Fibroblast of lung (primary cell): ENCODE measurements at places on chromosomes 7 and 10.
A peak's percentile ranks its signal among the peaks of the same experiment; 100 is the strongest.

GRCh38 chr7:93245525-93246432 is 13.6 kb downstream of the VPS50 start:
- peak; percentile 29 for DNase-seq

- no peak for DNase-seq
Observed at GRCh38 chr7:130021105-130021834, 29.9 kb downstream of the ZC3HC1 start.

- DNase-seq, result no peak
Observed at GRCh38 chr7:21603462-21603861, 60.6 kb downstream of the DNAH11 start.

GRCh38 chr10:98323221-98324164 is 55.5 kb upstream of the LOXL4 start:
- DNase-seq, result peak; percentile 94

GRCh38 chr7:50814166-50814565 is 31.5 kb upstream of the GRB10 start:
- no peak for DNase-seq

- DNase-seq, result no peak
Observed at GRCh38 chr7:37353949-37354655, 94.6 kb downstream of the ELMO1 start.

DNA sequence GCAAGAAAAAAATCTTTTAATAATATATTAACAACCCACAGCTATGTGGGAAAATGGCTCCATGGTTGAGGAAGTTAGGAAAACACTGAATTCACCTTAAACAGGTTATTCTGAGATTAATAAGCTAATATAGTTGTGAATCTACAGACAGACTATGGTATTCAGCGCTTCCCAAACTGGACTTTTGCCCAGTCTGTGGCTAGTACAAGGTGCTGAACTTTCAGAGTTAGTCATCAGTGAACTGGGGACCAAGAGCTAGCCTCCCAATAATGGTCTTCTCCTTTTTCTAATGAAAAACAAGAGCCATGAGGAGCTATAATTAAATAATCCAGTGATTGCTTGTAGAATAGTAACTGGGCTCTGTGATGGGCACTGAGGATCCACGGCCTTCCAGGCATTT is 65.3 kb downstream of the FRMPD2 start:
- peak; percentile 23 for DNase-seq

DNA sequence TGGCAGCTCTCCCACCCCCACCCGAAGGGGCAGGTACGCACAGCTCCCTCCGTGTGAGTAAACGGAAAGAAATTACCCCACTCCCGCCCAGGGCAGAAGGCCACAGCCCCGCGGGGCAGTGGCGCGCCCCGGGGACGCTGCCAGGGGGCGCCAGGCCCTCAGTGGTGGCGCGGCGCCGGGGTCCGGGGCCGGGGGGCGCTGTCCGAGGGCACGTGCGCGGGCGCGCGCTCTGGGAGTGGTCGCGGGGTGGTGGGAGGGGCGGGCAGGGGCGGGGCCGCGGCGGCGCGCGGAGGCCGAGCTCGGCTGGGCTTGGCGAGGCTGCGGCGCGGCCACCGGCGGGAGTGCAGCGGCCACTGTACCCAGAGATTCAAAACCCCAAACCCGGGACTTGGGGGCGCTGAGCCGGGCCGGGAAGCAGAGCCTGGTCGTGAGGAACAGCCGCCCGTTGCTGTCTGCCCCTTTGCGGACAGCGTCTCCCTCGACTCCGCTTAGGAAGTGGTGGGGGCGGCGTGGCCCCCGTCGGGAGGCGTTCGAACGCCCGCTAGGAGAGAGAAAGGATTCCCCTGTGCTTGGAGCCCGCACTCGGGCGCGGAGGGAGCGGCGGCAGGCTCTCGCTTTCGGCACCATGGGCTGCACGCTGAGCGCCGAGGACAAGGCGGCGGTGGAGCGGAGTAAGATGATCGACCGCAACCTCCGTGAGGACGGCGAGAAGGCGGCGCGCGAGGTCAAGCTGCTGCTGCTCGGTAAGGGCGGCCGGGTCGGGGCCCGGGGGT is at the start of gene GNAI1:
Gene GNAI1, plus strand, starts transcription at position 296 of the 773 bp plus-strand sequence. Its CDS starts 330 bp downstream, at position 626.
- DNase-seq, result peak; percentile 77

DNA sequence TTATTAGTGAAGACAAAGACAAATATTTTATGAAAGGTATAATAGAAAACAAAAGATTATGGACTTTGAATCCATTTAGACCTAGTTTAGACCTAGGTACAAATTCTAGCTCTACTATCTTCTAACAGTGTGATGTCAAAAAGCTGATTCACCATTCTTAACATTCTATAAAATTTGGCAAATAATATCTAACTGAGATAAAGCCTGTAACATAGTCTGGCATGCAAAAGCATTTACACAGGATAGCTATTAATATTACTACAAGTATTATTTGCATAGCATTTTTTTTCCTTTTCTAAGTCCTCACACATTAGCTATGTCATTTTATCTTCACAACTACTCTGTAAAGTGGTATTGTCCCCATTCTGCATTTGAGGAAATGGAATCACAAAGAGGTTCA is 179.6 kb upstream of the LRRTM3 start:
- DNase-seq, result peak; percentile 64

- peak; percentile 89 for DNase-seq
Observed at GRCh38 chr10:121527690-121528089, 70.6 kb downstream of the FGFR2 start.

GRCh38 chr7:27238979-27239386 is 3.6 kb upstream of the EVX1 start:
- no peak for DNase-seq

DNA sequence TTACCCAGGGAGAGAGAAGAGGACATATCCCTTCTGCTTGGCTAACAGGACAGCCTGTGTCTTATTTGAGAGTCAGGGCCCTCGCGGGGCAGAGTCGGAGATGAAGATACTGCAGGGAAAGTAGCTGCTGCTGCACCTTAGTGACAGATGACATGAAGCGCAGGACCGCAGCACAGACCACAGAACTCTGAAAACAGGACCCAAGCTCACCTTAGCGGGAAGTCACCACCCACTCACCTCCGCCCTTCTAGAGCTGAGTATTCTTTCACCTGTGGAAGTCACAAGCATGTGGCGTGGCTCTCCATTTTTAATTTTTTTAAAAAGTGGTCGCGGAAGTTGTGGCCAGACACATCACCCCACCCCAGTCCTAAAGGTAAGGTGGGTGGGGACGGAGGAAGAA is 191.4 kb downstream of the FAM107B start:
- DNase-seq, result no peak

DNA sequence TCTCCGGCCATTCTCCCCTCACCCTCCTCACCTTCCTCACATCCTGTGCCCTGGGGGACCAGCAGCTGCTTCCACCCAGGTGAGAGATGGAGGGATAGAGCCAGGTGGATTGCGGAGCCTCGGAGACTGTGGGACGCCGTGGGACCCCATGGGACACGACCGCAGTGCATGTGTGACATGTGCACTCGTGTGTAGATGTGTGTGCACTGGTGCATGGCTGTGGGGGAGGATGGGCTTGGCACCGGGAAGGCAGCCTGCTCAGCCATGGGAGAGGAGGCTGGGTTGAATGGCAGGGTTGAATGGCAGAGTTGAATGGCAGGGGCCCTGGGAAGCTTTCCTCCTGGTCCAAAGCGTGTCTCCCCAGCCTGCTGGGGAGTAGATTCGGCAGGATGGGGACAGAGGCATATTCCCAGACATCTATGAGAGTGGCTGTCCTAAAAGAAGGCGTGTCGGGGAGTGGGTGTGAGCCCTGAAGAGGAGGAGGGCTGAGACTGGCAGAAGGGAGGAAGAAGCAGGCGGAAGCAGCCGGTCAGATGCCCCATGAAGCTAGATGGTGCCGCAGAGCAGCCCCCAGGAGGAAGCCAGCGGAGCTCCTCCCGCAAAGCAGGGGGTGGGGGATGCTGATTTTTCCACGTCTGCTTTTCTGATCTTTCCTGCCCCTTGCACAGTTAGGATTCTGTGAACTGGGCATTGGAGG is 815 bp downstream of the GIMAP8 start:
- no peak for DNase-seq

DNA sequence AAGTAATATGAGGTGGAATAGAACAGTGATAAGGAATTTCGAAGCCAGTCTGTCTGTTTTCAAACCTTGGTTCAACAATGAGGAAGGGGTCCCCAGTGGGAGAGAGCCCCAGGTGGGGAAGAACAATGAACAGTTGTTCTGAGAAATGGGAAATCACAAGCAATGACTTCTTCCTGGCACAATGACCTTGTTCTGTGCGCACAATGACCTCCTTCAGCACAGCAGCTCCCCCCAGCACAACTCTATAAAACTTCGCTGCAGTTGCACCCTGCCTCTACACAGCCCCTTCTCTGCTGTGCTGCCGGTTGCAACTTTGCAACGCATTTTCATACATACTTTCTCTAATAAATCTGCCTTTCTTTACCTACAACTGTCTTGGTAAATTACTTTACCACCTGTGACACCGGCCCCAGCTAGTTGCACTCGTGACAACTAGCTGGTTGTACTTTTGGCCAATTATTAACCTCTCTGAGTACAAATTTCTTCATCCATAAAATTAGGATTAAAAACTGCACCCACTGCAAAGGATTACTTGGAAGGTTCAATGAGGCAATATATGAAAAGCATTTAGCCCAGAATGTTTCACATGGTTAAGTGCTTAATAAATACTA is 40.5 kb downstream of the ASB4 start:
- no peak for DNase-seq

DNA sequence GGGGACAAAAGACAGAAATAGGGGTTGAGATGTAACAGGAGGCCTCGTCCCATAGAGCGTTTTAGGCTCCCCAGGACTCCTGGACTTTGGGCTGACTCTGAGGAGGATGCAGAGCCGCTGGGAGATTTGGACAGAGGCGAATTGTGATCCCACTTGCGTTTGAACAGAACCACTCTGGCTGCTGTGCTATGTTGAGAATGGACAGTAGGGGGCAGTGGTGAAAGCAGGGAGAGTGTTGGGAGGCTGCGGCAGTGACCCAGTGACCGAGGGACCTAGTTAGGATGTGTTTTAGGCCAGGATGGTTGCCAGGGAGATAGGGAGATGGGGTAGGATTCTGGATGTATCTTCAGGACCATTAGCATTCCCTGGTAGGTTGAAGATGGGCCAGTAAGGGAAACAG is 271.6 kb downstream of the CCDC3 start:
- no peak for DNase-seq

GRCh38 chr10:86100581-86101061 is 266.0 kb downstream of the GRID1 start:
- peak; percentile 7 for DNase-seq

DNA sequence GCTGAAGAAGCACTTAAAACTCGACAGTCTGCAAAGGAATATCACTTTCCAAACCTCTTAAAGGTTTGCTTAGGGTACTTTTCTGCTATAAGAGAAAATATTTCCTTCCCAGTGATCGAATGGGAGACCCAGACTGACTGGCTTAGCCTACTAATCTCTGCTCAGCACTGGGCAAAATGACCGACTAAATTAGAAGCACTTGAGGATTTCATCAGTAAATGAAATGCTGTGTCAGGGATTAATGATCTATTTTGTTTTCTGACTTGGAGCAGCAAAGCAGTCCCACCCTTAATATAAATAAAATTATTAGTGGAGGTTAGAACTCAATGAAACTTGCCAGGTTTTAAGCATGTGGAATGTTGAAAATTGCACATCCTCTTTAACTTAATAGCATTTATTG is 411.6 kb downstream of the NEBL start:
- DNase-seq, result no peak

DNA sequence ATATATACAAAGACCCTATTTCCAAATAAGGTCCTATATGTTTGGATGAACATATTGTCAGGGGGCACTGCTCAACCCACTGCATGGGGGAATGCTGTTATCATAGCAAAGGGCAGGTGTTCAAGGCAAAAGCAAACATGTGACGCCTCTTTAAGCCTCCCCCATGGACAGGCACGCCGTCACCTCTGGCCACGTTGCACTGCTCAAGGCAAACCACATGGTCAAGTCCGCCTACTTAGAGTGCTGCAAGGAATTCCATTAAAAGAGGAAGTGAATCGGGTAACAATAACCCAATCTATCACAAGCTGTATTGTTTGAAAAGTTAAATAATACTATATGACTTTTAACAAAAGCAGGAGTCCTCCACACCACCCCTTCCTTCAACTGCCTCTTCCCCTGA is 8.8 kb upstream of the CALD1 start:
- no peak for DNase-seq

DNA sequence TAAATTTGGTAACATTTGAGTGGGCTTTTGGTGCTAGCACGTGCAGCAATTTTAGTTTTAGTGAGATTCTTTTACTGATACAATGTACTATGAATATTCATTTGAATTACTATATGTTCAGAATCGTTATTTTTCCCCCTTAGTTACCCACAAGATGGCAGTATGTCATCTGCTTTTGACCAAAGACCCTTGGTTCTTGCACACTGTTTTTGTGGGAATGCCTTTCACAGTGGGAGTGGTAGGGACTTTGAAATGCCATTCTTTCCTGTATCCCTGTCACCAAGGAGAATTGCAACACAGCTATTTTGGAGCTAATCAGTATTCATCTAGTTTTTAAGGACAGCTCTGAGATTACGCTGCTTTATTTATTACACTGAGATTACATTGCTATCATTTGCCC is 40.6 kb downstream of the SEC23IP start:
- DNase-seq, result peak; percentile 21

DNA sequence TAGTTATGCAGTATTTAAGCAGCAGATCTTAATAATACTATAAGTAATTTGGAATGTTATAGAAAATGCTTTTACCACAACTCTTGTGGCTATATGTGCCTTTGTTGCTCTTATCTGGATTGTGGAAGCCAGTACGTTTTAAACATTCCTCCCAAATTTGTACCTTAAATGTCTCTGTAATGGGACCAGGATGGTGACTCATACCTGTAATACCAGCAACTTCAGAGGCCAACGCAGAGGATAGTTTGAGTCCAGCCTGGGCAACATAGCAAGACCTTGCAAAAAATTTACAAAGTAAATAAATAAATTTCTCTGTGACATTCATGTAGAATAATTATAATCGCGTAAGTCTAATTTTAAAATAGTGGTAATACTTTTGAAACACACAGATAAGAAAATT is 283.1 kb downstream of the POM121L12 start:
- DNase-seq, result no peak

- DNase-seq, result peak; percentile 25
Observed at GRCh38 chr7:73623798-73624668, at the start of gene MLXIPL. Gene MLXIPL (minus strand): TSS chr7:73624522. CDS start chr7:73624492, 30 bp downstream.

GRCh38 chr10:95297402-95297801 is 6.6 kb upstream of the PDLIM1 start:
- DNase-seq, result no peak

- no peak for DNase-seq
Observed at GRCh38 chr7:39375874-39376190, 190.4 kb upstream of the YAE1 start.

DNA sequence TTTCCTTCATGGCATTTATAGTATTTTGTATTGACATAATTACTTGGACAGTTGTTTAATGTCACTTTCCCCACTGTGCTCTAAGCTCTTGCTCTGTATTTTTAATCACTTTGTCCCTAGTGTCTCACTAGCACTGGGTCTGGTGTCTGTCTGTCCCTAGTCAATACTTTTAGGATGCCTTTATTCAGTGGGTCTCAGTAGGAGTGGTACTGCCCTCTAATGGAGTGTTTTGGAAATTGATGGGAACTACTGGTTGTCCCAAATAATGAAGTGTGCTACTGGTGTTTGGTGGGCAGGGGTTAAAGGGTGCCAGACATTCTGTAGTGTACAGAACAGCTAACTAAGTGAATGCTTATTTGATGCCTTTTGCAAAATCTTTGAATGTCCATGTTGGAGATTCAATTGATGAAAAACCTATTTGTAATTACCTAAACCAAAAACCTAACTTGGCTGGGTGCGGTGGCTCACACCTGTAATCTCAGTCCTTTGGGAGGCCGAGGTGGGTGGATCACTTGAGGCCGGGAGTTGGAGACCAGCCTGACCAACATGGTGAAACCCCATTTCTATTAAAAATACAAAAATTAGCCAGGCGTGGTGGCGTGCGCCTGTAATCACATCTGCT is 33.3 kb downstream of the CDK14 start:
- DNase-seq, result peak; percentile 77

- no peak for DNase-seq
Observed at GRCh38 chr10:74548676-74549075, 277.7 kb upstream of the KAT6B start.
